ENCODE measurements at places on chromosomes 5 and 9. TPM values are rescaled to one million over a fixed set of nuclear protein-coding genes. Genes with fewer than 3 reads are reported as not detected.

ACTBL2 gene
- total RNA-seq = 5.8 TPM

PCDHA1 gene
- not detected for total RNA-seq

KIF20A gene
- total RNA-seq = 16.3 TPM

CCNB1 gene
- total RNA-seq = 31.3 TPM

POLR3G gene
- total RNA-seq = 2.4 TPM

- DNase-seq = no peak
Observed at GRCh38 chr5:142512043-142513042, 173.5 kb downstream of the FGF1 start.

- DNase-seq = no peak
Observed at GRCh38 chr9:14573319-14573718, 119.9 kb downstream of the ZDHHC21 start.

DNA sequence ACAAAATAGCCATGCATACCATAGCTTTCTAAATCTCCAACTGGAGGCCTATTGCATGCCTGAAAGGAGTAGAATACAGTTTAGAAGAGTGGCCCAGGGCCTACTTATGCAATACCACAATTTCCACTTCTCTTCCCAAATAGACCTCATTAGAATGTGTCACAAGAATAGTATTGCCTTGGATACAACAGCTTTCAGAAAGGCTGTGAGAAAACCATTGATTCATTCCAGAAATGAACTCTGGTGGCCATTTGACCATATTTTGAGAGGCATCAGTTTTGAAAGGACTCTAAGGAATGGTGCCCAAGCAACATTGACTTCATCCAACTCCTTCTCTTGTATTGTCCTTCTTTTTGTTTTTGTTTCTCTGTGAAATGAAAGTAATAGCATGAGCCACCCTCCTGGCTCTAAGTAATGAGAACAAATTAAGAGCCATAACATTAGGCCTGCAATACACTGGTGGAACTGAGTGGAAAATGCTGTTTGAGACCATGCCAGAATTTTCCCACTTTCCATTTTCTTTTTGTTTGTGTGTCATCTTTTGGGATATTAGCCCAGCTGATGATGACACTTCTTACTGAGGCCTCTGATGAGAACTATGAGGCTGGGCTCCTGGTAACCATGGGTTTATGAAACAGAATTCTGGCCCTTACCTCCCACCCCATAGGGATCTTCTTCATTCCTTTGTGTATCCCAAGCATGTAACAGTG, 90.2 kb downstream of the TMEM174 start:
- no peak for DNase-seq

DNA sequence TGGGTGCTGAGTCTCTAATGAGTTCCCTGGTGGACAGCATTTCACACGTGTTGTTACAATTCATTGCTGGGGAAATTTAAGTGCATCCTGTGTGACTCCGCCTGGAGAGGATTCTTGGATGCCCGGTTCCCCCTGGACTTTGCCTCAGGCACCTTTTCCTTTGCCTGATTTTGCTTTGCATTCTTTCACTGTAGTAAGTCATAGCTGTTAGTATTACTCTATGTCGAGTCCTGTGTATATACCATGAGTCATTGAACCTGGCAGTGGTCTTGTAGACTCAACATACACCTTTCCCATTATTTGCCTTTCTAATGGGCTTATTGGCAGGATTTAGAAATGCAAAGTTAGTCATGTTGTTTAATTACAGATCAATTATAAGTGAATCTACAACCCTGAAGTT, 81.9 kb upstream of the DHFR start:
- no peak for DNase-seq

LMX1B gene
- 1.2 TPM for total RNA-seq

DNA sequence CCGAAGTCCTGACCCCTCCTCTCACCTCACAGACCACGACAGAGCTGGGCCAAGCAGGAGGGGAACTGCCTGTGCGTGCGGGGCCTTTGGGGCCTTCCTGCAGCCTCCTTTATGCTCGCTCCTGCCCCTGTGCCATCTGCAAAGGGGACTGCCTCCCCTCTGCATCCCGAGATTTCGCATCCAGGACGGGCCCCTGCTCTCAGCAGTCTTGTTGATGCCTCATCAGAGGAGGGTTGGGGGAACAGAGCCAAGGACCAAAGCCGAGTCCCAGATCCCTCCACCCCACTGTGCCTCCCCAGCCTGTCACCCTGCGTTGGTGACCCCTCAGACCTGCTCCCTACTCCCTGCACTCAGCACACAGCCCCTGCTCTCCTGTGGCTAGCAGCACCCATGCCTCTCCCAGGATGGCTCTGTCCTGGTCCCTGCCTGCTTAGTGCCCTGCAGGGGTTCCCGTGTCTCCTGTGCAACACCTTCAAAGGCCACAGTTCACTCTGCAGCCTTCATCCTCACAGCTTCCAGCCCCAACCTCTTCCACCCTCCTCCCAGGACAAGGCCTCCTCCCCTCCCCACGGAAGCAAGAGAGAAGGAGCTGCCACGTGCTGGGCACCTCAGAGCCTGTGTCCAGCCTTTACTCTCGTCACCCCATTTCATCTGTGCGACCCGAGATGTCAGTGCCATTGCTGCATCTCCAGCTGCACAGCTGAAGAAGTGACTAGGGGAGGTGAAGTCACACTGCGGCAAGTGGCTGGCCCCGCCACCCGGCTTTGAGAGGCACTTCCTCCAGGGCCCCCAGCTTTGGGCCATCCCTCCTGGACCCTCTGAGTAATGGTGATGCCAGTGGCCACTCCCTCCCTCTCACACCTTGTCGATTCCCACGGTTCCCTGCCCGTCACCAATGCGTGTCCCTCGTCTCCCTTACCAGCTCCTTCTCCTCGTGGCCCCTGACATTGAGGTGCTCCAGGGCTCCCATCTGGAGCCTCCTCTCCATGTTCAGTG, 62.6 kb upstream of the LRRTM2 start:
- DNase-seq = no peak

- DNase-seq = no peak
Observed at GRCh38 chr5:428754-429452, 14.1 kb upstream of the EXOC3 start.

DNA sequence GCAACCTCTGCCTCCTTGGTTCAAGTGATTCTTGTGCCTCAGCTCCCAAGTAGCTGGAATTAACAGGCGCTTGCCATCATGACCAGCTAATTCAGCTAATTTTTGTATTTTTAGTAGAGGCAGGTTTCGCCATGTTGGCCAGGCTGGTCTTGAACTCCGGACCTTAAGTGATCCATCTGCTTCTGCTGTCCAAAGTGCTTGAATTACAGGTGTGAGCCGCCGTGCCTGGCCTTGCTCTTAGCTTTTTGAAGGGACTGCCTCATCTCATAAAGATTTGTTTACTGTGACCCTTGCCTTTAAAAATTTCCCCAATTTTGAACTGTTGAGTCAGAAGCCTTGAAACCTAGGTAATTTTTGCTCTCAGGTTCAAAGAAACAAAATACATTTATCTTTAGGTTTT, 17.3 kb downstream of the GPBP1 start:
- DNase-seq = no peak

DNA sequence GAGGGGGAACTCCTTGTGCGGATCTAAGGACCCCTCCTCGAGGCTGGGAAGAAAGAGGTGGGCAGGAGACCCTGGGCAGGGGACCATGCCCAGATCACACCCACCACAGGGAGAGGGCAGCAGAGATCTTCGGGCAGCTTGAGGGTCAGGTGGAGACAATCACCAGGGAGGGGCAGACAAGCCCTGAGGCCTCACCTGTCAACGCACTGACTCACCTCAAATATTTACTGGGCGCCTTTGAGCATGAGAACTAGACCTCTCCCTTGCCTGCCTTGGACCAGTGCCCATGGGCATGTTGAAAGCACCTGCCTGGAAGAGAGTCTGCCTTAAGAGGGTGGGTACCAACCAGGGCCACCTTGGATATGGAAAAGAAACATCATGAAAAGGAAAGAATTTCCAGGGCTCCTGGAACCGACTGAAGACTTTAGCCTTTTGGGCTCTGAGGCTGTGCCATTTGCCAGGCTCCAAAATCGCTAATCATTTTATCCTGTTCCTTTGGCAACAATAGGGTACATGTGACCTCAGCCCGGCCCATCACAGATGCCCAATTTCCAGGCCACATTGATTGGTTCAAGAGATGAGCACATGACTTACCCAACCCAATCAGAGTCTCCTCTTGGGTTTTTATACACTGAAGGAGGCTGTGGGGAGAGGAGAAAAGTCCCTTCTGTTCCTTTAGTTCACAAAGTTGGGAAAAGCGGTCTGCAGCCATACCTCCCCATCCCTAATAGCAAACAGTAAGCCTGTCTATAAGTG, 10.4 kb upstream of the SPINK4 start:
- no peak for DNase-seq

DNA sequence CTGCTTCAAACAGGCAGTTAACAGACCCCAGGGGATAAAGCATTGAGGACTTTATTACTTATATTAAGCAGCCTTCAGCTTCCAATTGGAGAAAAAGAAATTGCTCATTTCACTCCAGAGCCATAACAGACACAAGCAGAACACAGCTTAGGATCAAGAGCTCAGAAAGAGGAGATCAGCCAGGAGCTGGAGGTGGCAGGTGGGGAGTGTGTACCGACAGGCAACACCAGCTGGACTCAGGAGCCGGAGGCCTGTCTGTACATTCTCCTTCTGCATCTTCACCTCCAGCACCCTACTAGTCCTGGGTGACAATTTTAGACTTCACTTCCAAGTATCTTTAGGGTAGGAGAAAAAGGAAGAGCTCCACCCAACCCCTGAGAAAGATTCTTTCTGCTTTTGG, 35.8 kb downstream of the NRG2 start:
- DNase-seq = no peak

GRCh38 chr9:127451608-127451857, 223 bp downstream of the LRSAM1 start:
- no peak for DNase-seq

GRCh38 chr9:16281707-16282106, 588.8 kb downstream of the BNC2 start:
- DNase-seq = no peak

FGD3 gene
- 5.9 TPM for total RNA-seq

OR1J2 gene
- total RNA-seq = not detected

GRCh38 chr9:93207326-93207814, 23.4 kb downstream of the WNK2 start:
- peak; percentile 89 for DNase-seq

SLC34A3 gene
- total RNA-seq = not detected

GRCh38 chr5:7374186-7374585, 21.8 kb upstream of the ADCY2 start:
- DNase-seq = no peak

GRCh38 chr9:93177676-93178075, 6.3 kb upstream of the WNK2 start:
- no peak for DNase-seq

GRCh38 chr9:14214693-14215092, 99.2 kb downstream of the NFIB start:
- DNase-seq = no peak

- DNase-seq = no peak
Observed at GRCh38 chr5:43700601-43701000, 97.6 kb downstream of the NNT start.

DNA sequence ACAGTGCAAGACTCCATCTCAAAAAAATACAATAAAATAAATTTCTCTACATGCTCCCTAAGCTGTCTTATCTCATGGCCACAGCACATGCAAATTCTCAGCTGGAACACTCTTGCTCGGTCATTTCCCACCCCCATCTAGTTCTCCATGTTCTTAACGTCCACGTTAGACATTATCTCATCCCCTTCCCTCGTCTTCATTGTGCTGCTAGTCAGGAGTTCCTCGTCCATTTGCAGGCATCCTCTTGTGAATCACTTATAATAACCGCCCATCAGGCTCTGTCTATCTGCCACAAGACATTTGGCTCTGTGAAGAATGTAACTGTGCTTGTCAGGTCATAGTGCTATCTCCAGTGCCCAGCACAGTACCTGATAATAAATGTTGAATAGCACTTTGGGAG, 32.9 kb upstream of the GOLGA1 start:
- DNase-seq = no peak

DNA sequence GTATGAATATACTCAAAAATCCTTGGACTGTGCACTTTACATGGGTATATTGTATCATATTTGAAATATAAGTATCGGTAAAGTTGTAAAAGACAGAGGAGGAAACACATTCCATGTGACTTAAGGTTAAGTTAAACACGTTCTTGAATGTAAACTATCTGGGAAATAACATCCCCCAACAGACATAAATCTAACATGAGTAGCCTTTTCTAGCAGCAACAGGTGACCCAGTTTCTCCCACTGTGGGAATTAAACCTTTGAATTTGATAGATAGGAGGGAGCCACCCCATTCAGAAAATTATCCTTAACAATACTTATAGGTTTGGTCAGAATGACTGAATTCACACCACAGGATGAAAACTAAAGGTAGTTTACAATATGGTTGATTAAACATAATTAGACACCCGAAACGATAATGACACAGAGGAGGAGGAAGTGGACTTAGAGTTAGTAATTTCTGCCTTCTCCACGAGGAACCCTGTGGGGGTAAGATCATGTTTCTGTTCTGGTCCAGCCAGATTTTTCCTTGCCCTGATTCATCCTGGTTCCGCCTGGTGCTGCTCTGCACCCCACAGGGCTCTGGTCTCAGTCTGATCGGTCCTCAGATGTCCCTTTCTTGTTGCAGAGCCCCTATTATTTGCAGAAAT, 84.6 kb upstream of the DNAH5 start:
- DNase-seq = no peak

CCDC180 gene
- 16.1 TPM for total RNA-seq

ARSI gene
- total RNA-seq = 2.6 TPM

Data from skin of body (tissue), 3 donors.